ELF-1 (cell line): ENCODE measurements at places on chromosomes 7 and 10.

GRCh38 chr10:15879058-15879457 lies 18.8 kb upstream of the MINDY3 start:
- no peak for DNase-seq

DNA sequence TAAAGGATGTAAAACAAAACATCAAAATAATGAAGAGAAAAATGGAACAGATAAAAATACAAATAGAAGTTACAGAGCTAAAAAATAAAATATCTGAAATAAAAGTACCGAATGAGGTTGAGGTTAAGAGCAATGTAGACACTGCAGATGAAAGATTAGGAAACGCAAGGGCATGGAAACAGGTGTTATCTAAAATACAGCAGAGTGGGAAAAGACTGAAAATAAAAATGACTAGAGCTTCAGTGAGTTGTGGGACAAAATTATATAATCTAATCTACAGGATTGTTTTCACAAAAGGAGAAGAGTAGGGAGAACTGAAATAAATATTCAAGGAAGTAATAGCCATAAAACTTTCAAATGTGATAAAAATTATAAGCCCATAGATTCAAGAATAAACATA lies 123.8 kb downstream of the PTEN start:
- no peak for DNase-seq

GRCh38 chr7:143811-144453 lies 48.4 kb upstream of the FAM20C start:
- DNase-seq = no peak

DNA sequence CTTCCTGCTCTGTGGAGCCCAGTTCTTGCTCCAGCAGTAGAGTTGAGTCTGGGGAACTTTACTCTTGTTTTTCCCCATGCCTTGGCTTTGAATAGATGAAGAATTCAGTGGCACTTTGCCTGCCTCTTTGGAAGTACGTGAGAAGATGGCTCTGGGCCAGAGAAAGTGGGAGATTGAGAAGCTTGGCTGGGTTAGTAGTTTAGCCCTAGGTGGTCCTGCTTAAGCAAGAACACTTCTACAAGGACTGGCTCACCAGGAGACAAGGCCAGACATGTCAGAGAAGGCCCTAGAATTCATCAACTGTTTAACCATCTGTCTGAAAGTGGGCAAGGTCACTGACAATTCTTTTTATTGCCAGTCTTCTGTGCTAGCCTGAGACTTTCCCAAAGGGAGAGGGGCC lies 410.3 kb downstream of the TYW1 start:
- no peak for DNase-seq

GRCh38 chr10:76244061-76244686 lies 812.8 kb downstream of the LRMDA start:
- DNase-seq = no peak

GRCh38 chr7:144011458-144012230 lies 11.5 kb downstream of the OR6B1 start:
- no peak for DNase-seq

DNA sequence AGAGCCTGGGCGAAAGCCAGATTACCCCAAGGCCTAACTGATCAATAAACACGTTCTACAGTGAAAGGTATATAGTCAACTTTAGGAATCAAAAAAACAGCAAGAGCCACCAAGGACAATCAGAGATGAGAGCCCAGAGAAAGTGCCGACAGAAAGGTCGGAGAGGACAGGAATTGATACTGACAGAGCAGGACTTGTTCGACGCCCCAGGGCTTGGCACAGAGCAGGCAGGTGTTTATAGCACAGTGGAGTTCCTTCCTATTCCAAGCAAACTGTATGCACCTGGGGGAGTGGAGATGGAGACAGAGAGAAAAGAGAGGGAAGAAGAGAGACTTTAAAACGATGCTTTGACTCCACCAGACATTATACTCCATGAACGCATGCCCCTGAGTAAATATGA lies 39.5 kb downstream of the PPP1R3C start:
- DNase-seq = no peak

DNA sequence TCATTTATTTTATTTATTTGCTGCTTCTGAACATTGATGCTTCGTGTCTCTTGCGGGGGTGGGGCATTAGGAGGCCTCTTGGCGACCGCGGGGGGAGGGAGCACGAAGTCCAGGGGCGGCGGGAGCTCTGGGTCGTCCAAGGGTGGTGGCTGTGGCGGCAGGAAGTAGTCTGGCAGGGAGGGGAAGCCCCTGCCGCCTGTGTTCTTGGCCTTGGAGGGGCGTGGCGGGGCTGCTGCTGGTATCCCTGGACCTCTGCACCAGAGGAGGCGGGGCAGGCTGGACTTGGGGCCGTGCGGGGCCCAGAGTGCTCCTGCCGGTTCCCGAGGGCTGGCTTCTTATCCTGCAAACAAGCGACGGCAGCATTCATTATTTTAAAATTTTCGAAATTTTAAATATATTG lies 70.5 kb upstream of the ABI1 start:
- peak; percentile 67 for DNase-seq

DNA sequence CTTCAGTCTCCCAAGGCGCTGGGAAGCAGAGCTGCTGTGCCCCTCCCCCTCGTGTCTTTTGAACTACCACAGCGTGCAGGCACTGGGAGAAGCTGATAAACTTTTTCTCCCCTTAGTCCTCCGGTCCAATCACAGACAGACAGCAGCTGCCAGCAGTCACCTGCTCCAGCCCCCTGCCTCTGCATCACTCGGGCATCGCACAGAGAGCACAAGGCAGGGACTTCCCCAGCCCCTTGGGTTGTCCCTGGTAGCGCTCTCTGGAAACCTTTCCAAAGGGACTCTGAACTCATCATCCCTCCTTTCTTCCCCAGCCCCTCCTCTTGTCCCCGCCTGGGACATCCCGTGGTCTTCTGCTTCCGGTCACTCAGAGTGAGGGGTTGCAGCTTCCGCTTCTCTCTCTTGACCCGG lies 1.4 kb upstream of the NEUROG3 start:
- peak; percentile 60 for DNase-seq

GRCh38 chr7:43450894-43451293 lies 132.0 kb upstream of the STK17A start:
- DNase-seq = no peak

GRCh38 chr7:117688126-117688525 lies 185.1 kb downstream of the CTTNBP2 start:
- no peak for DNase-seq

- DNase-seq = peak; percentile 5
Measured at GRCh38 chr7:93723424-93724124, 149.1 kb upstream of the CALCR start.
